ENCODE measurements at places on chromosomes 11 and 22. TPM values are rescaled to one million over a fixed set of nuclear protein-coding genes. Genes with fewer than 3 reads are reported as not detected.

Gene CHRNA10
- total RNA-seq: 2.1 TPM

Gene RIC3
- total RNA-seq: 3.6 TPM

Gene ZFPL1
- total RNA-seq: 40.0 TPM

GRCh38 chr11:7826324-7826723 is 29.6 kb upstream of the OR5P2 start:
- no peak for DNase-seq

- no peak for DNase-seq
Observed at GRCh38 chr11:68137833-68138232, 16.6 kb upstream of the CHKA start.

- no peak for DNase-seq
Observed at GRCh38 chr11:101775033-101775432, 139.8 kb upstream of the CEP126 start.

DNA sequence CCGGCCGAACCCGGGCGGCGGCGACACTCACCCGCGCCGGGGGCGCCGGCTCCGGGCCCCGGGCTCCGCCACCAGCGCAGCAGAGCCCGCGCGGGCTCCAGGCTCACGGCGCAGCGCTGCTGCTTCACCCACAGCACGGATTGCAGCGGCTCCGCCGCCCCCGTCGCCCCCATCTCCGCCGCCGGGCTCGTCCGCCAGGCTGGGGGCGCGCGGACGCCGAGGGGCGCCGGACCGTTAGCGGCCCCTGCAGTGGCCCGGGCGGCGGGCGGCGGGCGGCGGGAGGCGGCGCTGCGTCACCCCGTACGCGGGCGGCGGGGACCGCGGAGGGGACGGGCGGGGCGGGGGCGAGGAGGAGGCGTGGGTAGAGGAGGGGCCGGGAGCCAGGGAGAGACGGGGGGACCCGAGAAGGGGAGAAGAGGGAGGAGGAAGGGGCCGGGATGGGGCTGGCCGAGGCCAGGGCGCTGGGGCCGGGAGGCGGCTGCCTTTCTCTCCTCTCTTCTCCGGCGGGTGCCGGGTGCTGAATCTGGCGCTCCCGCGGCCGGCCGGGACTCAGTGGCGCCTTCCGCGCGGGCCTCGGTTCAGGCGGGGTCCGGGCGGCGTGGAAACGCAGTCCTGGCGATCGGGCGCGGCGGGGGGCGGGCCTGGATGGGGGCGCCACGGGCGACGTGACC is at the start of gene CERK:
TSS of gene CERK (minus strand) at position 277 of the 671 bp plus-strand sequence. CDS start at position 173, 104 bp downstream.
- no peak for DNase-seq

All from mammary epithelial cell (primary cell).